Caudate nucleus (tissue), 63 donors: ENCODE measurements at places on chromosomes 6 and 20.

DNA sequence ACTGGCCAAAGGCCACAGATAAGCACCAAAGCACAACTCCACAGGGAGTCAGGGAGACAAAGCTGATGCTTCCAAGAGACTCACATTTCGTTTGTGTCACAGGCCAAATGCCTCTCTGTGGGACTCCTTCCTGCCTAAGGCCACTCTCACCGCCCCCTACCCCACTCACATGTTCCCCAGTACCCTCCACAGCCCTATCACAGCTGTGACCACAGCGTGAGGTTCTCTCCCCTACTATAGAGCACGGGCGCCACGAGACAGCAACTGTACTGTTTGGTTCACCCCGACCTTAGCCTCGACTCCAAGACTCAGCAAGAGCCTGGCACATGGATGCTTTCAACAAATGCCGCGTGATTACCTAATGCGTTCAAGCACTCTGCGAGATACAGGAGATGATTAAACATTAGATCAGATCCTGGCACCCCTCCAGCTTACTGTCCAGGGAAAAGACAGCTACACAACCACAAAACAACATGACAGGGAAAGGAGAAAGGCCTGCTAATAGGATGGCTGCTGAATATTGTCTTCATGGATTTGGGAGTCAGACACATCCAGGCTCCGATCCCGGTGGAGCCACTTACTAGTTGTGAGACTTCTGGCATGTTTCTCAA lies 105.5 kb downstream of the AGPAT4 start:
- DNase-seq = no peak

- no peak for DNase-seq
Measured at GRCh38 chr6:126537061-126537816, 197.3 kb downstream of the CENPW start.

DNA sequence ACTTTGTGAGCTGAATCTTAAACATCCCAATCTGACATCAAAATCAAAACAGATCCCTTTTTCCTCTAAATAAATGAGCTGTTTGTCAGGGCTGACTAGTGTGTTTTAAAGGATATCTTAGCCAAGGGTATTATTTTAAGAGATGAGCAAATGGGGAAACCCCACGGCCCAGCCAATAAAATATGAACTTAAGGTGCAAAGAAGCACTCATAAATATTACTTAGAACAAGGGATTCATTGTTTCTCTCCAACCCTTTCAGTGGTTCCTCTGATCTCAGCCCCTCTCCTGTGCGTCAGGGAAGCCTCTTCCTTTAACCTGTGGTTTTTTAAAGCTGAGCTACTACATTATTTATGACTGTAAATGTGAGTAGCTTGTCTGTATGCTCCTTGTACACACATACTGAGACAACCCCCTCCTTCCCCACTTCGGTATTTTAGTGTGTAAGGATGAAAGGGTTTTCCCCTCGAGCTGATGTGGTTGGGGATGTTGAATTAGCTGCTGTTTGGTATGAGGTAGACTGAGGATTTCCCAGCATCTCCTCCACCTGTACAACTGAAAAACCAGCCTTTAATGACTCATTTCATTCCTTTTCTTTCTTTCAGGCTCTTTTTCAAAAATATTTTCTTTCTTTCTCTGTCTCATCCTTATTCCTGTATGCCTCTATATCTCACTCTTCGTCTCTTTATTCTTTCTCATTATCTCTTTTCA lies 6.5 kb downstream of the BMP5 start:
- no peak for DNase-seq

- no peak for DNase-seq
Measured at GRCh38 chr6:156963712-156964700, 186.8 kb downstream of the ARID1B start.

DNA sequence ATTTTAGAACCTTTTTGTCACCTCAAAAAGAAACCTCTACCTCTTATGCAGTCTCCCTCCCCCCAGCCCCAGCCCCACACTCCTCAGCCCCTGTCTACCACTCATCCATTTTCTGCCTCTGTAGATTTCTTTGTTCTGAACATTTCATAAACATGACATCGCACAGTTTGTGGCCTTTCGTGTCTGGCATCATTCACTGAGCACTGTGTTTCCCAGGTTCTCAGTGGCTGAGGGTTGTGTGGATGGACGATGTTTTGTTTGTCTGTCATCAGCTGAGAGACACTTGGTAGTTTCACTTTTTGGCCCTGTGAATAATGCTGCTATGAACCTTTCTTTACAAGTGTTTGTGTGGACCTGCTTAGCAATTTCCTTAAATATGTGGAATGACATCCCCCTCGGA lies 64.5 kb downstream of the FAM120B start:
- no peak for DNase-seq

DNA sequence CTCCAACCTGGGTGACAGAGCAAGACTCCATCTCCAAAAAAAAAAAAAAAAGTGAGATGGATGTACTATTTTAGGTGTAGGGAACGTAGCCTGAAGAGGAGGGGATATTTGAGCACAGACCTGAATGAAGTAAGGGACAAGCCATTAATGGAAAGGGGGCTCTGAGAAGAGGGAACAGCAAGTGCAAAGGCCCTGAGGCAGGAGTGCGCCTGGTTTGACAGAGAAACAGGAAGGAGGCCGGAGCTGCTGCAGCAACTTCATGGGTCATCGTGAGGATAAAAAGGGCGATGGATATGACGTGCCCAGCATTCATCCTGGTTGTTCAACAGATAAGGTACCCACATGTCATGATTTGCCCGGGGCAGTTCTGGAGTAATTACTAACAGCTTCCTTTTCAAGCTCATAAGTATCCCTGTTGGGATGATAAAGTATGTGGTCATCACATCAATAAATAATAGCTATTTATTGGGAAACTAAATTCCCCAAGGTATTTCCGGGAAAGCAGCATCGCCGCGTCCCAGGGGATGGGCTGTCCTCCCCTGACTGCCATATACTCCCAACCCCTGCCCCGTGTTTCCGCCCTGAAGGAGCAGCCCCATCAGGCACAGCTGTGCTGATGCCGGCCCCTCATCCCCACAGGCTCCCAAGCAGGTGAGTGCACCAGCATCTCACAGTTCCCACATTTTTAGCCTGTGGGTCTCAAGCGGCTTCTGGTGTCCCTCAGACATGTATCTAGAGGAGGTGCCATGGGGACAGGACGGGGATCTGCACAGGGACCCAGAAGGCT lies 43.4 kb downstream of the DLGAP4 start:
- DNase-seq = no peak

DNA sequence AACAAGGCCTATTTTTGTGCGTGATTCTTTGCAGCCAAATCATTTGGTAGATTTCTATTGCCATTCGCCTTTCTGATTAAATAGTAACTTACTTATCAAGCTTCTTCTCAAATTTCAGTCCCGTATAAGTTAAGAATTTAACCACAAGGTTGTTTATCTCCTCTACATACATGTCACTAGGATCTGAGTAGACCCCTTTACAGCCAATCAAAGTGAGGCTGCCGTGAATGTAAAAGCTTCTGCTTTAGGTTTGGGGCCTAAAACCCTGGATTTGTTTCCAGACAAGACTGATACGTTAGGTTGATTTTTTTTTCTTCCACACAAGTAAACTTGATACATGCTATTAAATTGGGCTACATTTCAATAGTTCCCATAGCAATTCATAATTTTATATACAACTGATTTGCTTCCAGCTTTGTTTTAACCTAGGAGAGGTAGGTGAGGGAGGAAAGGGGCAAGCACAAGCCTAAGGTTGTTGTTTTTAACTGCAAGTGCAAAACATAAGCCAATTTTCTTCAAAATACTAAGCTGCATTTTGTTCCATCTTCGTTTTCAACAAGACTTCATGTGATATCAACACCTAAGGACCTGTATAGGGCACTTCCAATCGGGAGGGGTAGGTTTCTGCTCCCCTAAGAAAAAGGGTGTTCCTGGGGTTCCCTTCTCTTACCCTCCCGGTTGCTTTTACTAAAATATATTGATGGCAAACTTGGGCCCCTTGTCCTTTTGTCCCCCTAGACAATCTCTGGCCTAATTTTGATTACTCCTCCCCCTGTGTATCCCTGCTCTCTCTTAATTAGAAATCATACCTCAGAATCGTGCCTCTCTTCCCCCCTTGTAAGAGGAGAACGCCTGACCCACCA lies 1.7 kb downstream of the RANBP9 start:
- no peak for DNase-seq

DNA sequence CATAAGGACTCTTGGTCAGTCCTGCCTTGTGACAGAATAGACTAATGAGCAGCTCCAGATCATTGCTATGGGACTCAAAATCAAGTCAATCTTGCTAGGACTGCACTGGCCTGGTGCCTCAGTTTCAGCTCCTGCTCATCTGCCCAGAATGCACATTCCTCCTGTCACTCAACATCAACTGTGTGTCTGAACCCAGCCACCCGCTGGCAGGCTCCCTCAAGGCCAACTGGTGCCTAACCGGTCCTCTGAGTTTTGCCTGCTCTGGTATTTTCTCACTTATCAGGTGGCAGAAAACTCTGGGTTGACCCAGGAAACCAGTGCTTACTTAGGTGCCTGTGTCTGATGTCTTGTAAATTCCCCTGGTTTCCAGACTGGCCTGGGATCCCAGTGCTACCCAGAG lies 297.7 kb downstream of the DHX35 start:
- no peak for DNase-seq
